ENCODE measurements at places on chromosomes 11 and 22.
A peak's percentile ranks its signal among the peaks of the same experiment; 100 is the strongest.

- DNase-seq, result no peak
Measured at GRCh38 chr11:1863352-1864216, 10.7 kb downstream of the LSP1 start.

GRCh38 chr11:85826116-85826855 lies 15.3 kb upstream of the SYTL2 start:
- no peak for DNase-seq

GRCh38 chr11:100918551-100919500 lies 210.8 kb downstream of the PGR start:
- no peak for DNase-seq

DNA sequence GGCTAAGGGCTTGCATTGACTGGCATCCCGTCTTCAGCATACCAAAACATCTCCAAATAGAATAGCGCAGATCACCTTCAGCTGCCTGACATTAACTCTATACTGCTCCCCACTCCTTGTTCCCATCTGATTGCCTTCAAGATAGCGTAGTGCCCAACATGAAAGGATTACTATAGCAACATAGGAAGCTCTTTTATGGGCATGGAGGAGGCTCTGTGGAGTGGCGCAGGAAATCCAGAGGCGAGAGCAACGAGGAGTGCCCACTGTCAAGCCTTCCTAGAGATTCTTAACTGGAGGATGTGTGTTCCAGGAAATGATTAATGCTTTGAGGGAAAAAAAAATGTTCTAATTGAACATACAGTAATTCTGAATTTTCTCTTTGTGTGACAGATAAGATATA lies 213.3 kb downstream of the CADM1 start:
- DNase-seq, result no peak

- no peak for DNase-seq
Measured at GRCh38 chr11:16242806-16243205, 113.5 kb downstream of the SOX6 start.

DNA sequence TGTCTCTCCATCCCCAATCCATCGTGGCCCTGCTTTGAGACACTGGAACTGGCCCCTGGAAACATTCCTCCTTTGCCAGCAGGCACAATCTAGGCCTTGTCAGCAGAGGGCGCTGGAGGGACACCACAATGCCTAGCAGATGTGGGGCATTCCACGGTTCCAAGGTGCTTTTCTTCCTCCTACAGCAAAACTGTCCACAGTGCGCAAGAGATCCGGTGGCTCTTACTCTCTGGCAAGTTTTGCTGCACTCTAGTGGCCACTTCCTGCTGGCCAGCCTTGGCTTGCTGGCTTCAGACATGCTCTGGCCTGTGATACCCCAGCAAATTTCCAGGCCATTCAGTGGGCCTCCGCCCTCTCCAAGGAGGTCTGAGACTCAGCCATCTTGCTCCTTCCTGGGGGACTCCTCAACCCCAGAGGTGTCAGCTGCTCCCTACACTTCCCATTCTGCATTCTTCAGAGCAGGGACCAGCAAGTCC lies 17.1 kb upstream of the RBM4B start:
- DNase-seq, result peak; percentile 94

DNA sequence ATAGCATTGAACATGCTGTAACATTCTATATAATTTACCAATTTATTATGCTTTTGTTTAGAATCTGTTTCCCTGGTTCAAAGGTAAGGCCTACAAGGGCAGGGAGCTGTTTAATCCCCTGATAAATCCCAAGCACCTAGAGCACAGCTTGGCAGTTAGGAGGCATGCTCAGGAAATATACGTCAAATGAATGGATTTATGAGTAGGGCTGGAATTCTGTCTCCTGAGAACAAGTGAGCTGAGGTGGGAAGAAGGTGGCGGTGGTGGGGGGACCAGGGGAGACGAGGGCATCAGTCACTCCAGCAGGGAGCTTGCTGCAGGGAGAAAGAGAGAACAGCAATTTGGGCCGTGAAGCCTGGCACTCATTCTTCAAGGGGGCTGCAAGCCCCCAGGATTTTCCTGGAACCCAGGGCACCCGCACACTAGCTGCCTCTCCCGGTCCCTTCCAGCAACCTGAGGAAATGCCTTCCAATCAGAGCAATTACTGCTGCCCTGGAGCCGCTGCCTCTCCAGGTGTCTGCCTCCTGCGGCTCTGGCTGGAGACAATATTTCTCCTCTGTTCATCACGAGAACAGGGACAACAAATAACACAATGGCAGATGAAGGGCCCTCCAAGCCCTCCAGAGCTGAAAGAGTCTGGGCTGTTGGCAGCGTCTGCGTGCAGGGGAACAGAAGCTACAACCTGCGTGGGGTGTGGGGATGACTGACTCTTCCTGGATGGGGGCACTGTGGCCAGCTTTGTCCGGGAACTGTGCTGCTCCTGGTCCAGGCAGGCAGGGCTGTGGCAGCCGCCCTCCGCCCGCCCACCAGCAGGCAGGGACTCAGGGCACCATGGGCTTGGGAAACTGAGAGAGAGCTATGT lies 233.4 kb downstream of the ST3GAL4 start:
- no peak for DNase-seq

- no peak for DNase-seq
Measured at GRCh38 chr11:58276151-58276550, 8.1 kb upstream of the OR10W1 start.

- no peak for DNase-seq
Measured at GRCh38 chr11:130198964-130199363, 39.4 kb downstream of the ST14 start.

GRCh38 chr11:108927791-108928545 lies 263.1 kb downstream of the DDX10 start:
- no peak for DNase-seq

GRCh38 chr11:74717221-74717969 lies 13.8 kb downstream of the CHRDL2 start:
- DNase-seq, result no peak

GRCh38 chr11:11620921-11621572 lies 758 bp downstream of the GALNT18 start:
- no peak for DNase-seq

DNA sequence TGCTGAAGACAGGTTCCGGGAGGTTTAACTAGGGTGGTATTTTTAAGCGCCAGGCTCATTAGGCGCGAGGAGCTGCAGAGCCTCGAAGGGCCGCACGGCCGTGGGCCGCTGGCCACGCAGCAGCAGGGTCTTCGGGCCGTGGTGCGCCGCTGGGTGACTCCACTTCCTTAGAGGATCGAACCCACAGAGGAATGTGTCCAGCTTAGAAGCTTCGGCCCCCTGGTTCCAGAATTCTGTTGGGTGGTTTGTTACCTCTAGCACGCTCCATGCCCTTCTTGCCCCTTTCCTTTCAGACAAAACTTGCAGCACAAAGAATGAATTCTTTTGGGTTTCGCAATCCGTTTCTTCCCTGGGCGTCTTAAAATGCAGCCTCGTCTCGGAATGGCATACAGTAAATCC lies 773 bp upstream of the PATL1 start:
- no peak for DNase-seq

- DNase-seq, result no peak
Measured at GRCh38 chr22:43510281-43511070, 98.7 kb downstream of the MPPED1 start.

- no peak for DNase-seq
Measured at GRCh38 chr11:132993991-132994502, 538.3 kb downstream of the OPCML start.
